ENCODE measurements at places on chromosomes 1 and 21.

GRCh38 chr1:175313672-175314225 is 121.2 kb upstream of the KIAA0040 start:
- DNase-seq, result no peak

- no peak for DNase-seq
Observed at GRCh38 chr1:154808909-154809262, 61.2 kb downstream of the KCNN3 start.

GRCh38 chr1:70961374-70961975 is 86.1 kb downstream of the PTGER3 start:
- DNase-seq, result no peak

DNA sequence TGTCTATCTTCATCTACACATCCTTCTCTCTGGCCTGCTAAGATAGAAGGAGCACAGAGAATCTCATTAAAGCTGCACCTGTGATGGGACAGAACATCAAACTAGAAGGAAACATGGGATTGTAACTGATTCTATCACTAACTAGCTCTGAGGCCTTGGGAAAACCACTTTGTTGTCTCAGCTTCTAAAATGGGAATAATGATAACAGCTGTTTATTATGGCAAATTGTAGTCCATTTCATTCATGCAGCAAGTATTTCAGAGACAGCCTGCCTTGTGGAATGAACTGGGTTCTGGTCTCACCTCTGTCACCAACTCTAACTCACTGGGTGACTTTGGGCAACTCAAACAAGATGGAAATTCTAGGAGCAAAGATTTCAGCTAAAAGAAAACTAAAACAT is 12.4 kb downstream of the GJA5 start:
- DNase-seq, result no peak

GRCh38 chr21:28342212-28342810 is 650.4 kb downstream of the LTN1 start:
- no peak for DNase-seq

GRCh38 chr1:228166170-228166936 is 749 bp downstream of the IBA57 start:
- DNase-seq, result peak; percentile 44

GRCh38 chr1:47181095-47181954 is 8.5 kb downstream of the PDZK1IP1 start:
- DNase-seq, result no peak

DNA sequence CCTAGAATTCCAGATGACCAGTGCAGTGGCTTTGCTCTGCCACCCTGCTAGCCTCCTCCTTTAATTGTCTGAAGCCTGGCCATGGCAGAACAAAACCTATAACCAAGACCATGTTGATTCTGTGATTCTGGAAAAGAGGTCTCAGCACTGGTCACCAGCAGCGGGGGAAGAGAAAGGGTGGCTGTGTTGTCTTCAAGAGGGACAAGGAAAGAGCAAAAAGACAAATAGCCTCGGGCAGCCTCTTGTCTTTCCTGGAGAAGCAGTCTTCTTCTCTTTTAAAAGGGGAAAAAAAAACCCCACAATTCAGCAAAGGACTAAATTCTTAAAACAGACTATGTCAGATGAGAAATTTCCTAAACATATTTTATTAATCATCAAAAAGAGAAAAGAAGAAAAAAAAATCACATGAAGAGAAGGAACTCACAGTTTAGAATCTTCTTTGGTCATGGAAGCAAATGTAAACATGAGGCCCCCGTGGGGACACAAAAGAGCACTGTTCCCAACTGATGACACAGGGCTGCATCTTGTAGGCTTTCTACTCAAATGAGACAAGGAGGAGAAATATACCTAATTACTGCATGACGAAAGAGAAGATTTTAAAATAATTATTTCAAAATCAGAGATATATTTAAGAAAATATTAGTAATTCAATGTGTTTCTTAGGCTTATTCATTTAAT is 36.3 kb upstream of the RAP1GAP start:
- DNase-seq, result no peak

GRCh38 chr21:14545906-14546480 is at the start of gene SAMSN1:
TSS of gene SAMSN1 (minus strand) at chr21:14546315. CDS start at chr21:14546261, 54 bp downstream.
- no peak for DNase-seq

- no peak for DNase-seq
Observed at GRCh38 chr21:18951271-18952038, 547.9 kb upstream of the TMPRSS15 start.

GRCh38 chr21:33255404-33255803 is 10.8 kb upstream of the IL10RB start:
- DNase-seq, result no peak

- DNase-seq, result no peak
Observed at GRCh38 chr1:203282720-203283542, 22.4 kb upstream of the BTG2 start.

DNA sequence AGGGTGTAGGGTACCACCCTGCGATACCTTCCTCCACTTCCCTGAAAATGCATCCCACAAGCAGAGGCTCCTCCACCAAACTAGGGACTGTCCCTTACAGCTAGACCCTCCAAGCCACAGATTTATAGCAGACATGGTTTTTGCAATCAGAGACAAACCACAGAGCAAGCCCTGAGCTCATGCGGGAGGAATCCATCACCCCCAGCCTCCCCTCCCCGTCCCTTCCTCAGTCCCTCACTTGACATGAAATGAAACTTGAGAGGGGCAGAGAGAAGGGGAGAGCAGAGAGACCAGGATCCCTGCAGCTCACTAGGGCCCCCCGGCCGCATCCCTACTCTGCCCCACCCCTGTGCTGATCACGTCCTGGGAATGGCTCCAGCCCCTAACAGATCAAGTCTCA is 94.9 kb downstream of the MRPL37 start:
- DNase-seq, result no peak

DNA sequence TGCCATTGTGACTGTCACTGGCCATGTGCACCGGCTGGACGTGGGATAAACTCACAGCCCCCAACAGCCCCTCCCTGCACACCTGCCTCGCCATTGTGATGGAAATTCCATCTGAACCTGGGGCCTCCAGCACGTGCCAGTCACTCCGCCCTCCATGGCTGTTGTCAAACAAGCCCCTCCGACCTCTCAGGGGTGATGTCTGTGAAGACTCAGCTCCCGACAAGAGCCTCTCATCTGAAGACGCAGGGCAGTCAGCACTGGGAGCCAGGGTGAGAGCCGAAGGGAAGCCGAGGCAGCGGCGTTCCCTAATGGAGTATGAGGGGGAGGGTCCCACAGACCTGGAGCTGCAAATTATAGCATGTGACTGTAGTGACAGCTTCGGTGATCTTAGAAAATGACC is 1.4 kb upstream of the KRTAP10-2 start:
- DNase-seq, result no peak

- no peak for DNase-seq
Observed at GRCh38 chr1:236282425-236282716, 613 bp upstream of the ERO1B start.

DNA sequence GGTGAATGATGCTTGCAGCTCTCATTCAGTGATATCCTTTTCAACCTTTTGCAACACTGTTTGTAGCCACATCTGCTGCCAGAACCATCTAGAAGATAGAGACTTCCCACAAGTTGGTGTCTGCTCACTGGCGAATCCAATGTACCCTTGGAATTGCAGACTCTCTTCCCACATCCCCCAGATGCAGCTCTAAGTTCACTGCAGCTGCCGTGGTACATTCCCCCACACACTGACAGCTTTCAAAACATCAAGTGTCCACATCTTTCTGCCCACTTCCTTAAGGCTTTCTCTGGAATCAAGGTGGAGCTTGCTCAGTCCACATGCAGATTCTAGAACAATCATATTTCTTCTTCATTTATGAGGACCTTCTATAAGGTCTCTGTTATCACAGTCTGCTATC is 99.2 kb downstream of the PLPPR4 start:
- DNase-seq, result no peak

- DNase-seq, result no peak
Observed at GRCh38 chr1:230507666-230508402, 81.7 kb upstream of the PGBD5 start.

DNA sequence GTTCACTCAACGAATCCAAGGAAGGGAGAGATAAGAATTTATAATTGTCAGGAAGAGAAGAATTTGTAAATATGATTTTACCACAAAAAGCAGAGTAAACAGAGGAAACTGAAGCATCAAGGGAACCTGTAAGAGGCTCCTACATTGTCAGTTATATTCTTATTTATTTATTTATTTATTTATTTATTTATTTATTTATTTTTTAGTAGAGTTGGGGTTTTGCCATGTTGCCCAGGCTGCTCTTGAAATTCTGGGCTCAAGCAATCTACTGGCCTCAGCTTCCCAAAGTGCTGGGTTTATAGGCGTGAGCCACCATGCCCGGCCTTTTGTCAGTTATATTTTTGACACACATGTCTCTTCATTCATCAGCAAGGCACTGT is 47.1 kb downstream of the FCRL3 start:
- DNase-seq, result no peak

- no peak for DNase-seq
Observed at GRCh38 chr1:57470036-57470435, 46.2 kb upstream of the DAB1 start.

DNA sequence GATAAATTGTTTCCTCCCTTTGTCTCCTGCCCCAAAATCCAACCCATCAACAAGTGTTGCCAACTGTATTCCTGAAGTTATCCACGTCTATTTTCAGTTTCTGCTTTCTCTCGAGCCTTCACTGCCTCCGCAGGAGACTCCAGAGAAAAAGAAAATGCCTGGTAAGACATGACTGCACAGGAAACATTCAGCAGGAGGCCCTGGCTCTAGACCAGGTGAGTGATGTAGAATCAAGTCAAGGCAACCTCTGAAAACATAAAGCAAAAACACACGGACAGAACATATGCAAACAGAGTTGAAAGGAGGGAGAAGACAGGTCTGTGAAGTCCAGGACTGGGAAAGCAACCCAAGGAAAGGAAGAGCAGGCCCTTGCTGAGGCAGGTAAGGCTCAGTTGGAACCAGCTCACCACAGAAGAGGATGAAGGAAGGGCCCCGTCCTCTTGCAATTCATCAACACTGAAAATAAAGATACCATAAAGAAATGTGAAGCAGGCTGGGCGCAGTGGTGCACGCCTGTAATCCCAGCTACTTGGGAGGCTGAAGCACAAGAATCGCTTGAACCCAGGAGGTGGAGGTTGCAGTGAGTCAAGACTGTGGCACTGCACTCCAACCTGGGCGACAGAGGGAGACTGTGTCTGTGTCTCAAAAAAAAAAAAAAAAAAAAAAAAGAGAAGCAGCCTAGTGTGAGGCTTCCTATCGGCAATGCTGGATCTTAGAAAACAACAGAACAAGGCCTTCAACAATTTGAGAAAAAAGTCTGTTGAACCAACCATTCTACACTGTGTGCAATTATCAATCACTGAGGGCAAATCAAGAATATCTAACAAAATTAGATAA is 8.8 kb downstream of the NOL9 start:
- no peak for DNase-seq

GRCh38 chr1:112818990-112819689 is 104.0 kb upstream of the PPM1J start:
- no peak for DNase-seq

GRCh38 chr1:47471163-47471562 is 33.3 kb downstream of the FOXD2 start:
- peak; percentile 19 for DNase-seq

DNA sequence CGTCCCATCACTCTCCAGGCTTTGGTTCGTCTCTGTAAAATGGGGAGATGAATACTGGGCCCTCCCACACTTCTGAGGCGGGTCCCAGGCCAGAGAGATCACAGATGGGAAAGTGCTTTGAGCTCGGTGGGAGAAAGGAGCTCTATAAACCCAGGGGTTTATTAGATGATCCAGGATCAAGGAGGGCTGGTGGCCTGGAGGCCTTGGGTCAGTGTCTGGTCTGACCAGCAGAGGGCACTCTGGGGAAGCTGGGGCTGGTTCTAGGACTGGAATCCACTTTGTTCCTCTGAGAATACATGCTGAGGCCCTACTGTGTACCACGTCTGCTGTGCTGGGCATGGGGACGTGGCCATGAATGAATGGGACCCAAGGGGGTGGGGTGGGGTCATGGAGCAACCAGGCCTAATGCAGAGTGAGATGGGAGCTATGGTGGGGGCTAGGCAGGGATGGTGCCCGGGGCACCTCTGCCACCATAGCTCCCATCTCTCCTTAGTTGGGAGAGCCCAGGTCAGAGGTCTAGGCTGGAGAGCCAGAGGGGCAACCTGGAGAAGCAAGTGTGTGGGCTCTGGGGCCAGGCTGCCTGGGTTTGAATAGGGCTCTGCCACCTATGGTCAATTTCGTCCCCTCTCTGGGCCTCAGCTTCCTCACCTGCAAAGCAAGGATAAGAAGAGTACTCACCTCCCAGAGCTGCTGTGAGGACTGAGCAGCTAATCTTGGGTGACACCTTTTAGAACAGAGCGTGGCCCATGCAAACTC is 9.0 kb upstream of the FAM131C start:
- peak; percentile 36 for DNase-seq

- no peak for DNase-seq
Observed at GRCh38 chr1:114756009-114756892, 1.5 kb downstream of the CSDE1 start.

GRCh38 chr1:92030656-92031107 is 897 bp downstream of the EPHX4 start:
- peak; percentile 71 for DNase-seq

DNA sequence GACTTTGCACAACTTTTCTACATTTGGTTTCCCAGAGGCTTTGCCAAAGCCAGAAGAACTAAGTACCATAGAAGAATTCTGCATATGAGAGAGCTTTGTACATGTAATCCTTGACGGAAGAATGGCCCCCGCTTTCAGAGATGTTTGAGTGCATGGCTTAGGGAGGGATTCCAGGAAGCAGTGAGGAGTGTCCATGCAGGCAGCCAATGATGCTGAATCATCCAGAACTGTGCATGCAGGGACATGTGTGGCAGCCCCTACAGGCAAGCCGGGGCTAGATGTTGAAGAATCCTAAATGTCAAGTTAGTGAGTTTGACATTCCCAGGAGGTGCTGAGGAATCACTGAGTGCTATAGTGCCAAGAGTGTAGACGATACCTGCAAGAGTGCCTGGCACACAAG is 9.9 kb upstream of the HAO2 start:
- no peak for DNase-seq

DNA sequence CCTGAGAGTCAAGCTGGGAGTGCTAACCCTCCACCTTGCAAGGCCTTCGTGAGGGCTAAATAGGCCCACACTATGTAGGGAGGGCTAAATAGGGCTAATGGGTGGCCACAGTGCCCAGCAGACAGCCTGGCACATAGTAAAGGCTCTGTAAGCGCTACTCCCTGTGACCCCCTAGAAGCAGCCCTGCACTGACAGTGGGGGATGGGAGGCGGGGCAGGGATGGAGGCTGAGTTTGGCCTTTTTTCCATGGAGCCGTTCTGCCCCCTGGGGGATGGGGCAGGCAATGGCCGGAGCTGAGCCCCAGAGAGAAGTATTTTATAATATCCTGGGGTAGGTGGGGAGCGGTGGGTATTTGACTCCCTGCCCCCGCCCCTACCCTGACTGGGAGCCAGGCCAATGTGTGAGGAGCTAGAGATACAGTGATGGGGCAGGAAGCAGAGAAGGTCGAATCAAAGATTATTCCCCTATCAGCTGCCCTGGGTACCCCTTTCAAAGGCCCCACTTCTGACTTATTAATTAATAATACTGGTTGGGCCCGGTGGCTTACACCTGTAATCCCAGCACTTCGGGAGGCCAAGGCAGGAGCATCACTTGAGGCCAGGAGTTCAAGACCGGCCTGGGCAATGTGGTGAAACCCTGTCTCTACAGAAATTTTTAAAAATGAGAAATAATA is 42.3 kb downstream of the LACTBL1 start:
- DNase-seq, result no peak

All from HFF-Myc (cell line).